ENCODE measurements at places on chromosomes 16 and 17. TPM values are rescaled to one million over a fixed set of nuclear protein-coding genes. Genes with fewer than 3 reads are reported as not detected.

DNA sequence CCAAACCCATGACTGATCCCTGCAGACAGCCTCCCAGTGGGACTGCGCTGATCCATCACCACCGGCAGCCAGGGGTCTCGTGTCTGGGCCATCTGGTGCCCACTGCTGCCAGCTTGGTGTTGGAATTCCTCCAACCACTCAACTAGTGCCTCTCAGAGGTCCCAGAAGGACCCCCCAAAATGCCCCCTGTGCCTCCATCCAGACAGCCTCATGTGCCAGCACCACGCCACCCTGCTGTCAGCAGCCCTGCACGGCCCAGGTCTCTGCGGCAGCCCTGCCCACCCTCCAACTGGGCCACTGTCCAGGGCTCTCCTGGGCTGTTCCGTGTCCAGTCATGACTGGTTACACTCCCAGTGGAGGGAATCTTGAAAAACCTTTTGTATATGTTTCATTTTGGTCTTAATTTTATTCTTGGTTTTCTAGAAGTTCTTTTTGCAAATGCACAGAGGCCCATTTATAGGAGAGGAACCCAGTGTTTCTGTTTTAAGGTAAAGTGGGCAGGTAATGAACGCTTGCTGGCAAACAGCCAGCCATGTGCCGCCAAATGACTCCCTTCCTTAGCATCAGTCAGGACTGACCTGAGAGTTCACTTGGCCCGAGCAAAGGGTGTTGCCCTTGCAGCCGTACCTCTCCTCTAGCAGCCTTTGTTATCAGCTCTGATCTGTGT is 34.6 kb downstream of the GRIN2C start:
- no peak for DNase-seq

DNA sequence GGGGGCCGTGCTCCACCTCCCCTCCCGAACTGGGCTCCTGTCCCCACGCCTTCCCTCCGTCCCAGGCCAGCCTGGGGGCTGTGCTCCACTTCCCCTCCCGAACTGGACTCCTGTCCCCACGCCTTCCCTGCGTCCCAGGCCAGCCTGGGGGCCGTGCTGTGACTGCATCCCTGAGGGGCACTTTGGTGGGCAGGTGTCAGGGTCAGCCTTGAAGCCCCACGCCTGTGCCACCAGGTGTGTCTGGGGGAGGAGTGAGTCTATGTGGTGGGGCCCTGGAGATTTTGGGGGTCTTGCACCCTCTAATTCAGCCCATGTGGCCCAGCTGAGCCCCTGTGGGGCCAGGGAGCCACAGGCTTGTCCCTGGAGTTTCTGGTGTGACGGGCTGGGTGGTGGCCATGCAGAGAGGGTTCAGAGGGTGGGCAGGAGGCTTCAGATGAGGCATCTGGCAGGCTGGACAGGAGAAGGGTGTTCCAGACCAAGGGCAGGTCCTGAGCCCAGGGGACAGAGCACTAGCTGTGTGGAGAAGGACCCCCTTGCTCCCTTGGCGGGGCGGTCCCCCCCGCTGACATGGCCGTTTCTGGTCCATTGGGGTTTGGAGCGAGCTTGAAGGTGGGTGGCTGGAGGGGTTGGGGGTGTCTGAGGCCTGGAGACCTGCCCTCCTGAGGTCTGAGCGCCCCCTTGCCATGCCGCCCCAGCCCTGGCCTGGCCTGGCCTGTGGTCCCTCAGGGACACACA is 8.2 kb downstream of the NHERF2 start:
- no peak for DNase-seq

DNA sequence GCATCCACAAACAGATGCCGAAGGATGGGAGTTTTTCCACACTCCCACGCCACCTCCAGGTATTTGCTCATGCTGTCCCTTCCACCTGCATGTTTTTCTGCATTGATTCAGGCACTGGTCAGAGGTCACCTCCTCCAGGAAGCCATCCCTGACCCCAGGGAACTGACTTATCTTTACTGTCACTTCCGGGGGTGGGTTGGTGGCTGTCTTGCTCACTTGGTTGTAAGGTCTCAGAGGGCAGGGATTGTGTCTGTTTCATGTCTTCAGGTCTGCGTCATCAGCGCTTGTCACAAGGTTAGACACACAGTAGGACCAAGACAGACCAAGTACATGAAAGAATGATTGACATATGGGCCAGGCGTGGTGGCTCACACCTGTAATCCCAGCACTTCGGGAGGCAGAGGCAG is 1.9 kb upstream of the IL4R start:
- no peak for DNase-seq

- DNase-seq = no peak
Observed at GRCh38 chr16:84166796-84167695, 19.8 kb downstream of the TAF1C start.

Gene CLEC3A
- total RNA-seq = not detected

DNA sequence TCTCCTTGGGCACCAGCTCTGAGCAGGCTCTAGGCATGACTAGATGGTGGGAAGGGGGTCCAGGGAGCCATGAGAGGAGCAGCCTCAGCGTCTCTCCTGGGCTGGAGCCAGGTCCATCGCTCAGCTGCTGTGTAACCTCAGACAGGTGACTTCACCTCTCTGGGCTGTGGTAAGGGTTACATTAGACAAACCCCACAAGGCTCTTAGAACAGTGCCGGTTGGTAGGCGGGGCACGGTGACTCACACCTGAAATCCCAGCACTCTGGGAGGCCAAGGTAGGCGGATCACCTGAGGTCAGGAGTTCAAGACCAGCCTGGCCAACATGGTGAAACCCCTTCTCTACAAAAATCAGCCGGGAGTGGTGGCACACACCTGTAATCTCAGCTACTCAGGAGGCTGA is 18.1 kb upstream of the NPTX1 start:
- no peak for DNase-seq

- no peak for DNase-seq
Observed at GRCh38 chr16:85281181-85281580, 168.9 kb upstream of the CIBAR2 start.

- peak; percentile 89 for DNase-seq
Observed at GRCh38 chr17:10616502-10617119, 40.5 kb downstream of the MYH3 start.

GRCh38 chr16:89759746-89760340 is 38.5 kb downstream of the ZNF276 start:
- DNase-seq = no peak

Gene KRTAP4-6
- not detected for total RNA-seq

GRCh38 chr16:57422026-57422944 is 17.7 kb downstream of the CCL17 start:
- DNase-seq = no peak

DNA sequence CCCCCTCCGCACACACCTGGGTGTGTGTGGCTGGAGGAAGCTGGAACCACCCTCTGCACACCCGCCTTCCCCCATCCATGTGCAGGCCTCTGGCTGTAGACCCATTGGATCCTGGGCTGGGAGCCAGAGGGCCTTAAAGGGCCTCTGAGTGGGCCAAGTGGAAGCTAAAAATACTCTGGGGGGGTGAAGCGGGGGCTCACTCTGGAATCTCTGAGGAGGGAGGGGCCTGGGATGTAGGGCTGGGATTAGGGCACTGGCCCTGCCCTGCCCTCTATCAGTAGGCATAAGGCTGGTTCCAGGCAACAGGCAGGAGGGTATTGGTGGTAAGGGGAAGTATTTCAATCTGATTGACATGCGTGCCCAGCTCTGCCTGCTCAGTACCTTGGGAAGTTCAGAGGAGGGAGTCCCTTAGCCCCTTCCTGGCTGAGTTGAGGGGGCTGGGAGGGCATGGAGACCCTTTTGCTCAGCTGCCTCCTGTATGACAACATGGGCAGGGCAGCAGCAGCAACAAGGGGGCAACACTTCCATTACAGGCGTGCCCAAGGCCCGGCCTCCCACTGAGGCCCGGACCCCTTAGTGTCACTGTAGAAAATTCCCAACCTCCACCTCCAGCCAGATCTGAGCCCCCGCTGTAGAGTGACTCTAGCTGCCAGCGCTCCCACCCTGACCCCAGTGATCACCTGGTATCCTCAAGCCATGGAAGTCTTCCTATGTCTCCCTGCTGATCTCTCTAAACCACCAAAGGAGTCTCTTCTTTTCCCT is 5.2 kb downstream of the ITGA3 start:
- DNase-seq = no peak

DNA sequence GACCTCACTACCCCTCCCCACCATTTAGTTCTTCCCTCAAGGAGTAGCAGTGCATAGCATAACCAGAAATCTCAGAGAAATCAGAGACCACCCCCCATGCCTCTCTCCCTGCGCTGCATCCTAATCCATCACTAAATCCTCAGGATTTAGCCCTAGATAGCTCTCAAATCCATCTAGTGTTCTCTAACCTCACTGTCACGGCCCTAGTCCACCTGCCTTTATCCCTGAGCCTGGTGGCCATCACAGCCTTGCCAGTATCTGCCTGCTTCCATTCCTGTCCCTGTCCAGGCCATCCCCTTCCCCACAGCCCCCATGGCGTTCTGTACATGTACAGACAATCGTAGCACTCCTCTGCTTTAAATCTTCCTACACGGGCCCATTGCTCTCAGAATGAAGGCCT is 19.1 kb downstream of the CBLN1 start:
- no peak for DNase-seq

Gene KLHL36
- 33.6 TPM for total RNA-seq

- DNase-seq = no peak
Observed at GRCh38 chr16:554640-555365, 5.4 kb upstream of the PRR35 start.

Gene HSD17B2
- total RNA-seq = not detected
